Activated B cell treated with CpG ODN at 0.5 μM for 24 hours (primary cell): ENCODE measurements at places on chromosomes 7 and 10.

- no peak for DNase-seq
Observed at GRCh38 chr7:131605280-131605878, 49.0 kb upstream of the PODXL start.

- DNase-seq = no peak
Observed at GRCh38 chr10:95569368-95569767, 8.2 kb upstream of the SORBS1 start.

- DNase-seq = no peak
Observed at GRCh38 chr10:108003061-108003460, 838.6 kb upstream of the SORCS1 start.

DNA sequence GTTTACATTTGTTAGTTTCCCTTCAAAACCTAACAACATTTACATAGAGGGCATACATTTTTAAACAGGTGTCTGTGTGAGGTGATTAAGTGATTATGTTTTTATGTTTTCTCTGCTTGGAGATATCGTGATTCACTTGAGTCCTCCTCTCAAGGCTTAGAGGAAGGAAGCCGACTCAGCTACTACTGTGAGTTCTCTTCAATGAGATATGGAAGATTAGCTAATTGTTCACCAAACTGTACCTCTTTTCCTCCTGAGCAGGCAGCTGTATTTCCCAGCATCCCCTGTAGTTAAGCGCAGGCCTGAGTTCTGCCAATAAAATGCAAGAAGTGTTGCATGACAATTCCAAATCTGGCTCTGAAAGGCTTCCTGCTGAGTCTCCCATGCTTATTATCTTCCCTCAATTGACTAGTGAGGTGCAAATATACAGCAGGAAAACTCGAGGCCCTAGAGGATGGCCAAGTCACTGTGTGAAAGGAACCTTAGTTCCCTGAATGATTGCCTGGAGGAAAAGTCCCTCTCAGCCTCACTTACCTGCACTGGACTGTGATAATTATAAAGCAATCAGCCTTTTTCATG, 528.7 kb downstream of the GRM8 start:
- DNase-seq = no peak

DNA sequence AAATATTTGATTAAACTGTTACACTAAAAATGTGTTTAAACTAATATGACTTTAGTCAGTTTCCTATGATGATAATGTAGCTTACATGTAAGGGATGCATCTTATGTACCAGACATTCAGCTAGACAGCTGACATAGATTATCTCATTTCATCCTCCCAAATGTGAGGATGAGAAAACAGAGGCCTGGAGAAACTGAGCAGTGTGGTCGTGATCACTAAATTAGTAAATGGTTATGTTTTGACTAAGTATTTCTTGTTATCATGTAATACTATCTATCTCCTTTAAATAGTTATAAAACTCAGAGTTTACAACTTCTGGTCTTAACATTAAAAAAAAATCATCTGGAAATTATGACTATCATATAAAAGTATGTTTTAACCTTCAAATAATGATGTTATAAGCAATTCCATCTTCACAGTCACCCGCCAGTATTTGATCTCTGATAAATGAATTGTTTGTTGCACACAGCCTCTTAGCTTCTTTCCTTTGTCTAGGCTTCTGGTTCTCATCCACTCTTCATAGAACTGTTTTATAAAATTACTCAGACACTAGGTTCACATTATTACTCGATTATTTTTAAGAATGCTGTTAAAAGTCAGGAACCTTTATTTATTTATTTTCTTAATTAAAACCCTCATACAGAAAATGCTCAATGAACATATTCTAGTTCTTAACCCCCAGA, 33.6 kb upstream of the HDAC9 start:
- no peak for DNase-seq

GRCh38 chr7:152180587-152180986, 155.1 kb downstream of the GALNT11 start:
- no peak for DNase-seq

DNA sequence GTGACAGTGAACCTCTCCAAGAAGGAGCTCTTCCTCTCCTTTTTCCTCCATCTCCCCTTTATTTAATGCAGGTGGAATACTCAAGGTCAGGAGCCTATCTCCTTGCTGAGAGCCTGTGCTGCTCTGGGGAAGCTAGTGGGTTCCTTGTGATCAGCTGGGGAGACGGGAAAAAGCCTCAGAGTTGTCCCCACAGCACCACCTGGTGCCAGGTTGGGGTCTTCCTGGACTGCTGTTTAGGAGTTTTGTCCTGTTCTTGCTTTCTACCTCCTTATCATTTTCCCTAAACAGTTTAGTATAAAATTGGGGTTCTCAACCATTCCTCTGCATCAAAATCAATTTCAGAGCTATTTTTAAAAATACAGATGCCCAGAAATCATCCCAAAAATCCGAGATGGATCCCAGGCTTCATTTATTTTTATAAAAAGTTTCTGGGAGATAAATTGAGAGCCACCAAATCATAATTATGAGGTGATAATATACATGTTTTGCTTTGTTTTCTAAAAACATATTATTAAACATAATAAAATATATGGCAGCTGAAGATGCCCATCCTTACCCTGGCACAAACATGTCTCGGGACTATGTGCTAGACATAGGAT, 44.3 kb downstream of the MACC1 start:
- DNase-seq = peak; percentile 27

DNA sequence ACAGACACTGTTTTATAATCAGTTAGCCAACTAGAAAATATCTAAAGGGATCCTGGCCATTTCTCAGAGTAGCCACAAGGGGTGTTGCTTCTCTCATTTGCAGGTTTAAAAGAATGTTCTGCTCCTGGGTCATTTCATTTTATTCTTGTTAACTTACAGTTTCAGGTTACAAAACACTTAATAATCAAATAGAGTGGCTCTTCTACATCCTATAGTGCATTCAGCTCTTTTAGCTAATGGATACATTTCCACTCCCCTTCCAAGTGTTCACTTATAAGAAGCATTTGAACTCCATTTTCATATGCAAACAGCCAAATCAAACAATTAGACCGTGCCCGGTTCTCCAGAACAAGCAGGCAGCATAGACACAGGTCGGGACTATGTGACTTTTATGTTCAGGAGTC, 117.5 kb downstream of the TRIL start:
- no peak for DNase-seq

- DNase-seq = no peak
Observed at GRCh38 chr10:93138113-93138870, 64.6 kb downstream of the CYP26A1 start.

GRCh38 chr10:129105266-129105665, 361.8 kb upstream of the MGMT start:
- no peak for DNase-seq

- DNase-seq = no peak
Observed at GRCh38 chr10:36173364-36173763, 531.3 kb upstream of the FZD8 start.
